ENCODE measurements at places on chromosomes 1 and 21.

- DNase-seq: no peak
These were observed 482 bp downstream of the GRIK1 start for GRCh38 chr21:29939104-29939923.

DNA sequence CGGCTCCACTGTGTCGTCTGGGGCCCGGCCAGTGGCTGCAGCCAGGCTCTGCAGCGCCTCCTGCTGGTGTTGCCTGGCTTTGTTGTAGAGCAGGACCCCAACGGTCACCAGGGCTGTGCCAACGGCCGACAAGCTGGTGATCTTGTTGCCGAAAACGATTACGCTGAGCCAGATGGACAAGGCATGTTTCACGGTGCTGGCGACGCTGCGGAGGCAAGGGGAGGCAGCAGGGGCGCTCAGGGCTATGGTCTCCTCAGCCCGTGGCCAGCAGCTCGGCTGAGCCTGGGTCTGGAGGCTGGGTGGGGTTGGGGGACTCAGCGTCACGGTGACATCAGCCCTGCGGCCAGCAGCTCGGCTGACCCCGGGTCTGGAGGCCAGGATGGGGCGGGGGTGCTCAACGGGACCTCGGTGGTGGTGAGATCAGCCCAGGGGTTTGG is 7.0 kb upstream of the CDK11B start:
- DNase-seq: no peak

DNA sequence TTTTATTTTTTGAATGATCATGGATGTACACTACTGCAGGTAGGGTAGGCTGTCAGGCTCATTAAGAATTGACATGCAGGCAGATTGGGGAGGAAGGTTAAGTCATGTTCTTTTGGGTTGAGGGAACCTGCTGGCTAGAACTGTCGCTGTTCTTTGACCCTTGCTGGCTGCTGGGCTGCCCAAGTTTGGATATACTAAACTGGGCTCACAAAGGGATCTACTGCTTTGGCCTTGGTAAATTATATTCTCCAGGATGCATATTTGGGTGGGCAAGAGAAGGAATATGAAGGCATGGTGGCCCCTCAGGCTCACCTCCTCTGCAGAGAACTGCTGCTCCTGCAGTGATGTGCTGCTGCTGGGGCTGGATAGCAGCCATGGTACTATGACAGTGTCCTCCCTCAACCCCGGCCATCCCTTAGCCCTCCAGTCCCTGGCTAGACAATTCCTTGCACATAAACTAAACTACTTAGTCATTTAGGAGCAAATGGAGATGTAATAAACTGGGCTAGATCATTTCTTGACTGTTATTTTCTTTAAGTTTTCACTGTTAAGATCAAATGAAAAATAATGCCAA is 6.1 kb downstream of the ATP1A1 start:
- peak; percentile 28 for DNase-seq

GRCh38 chr1:95124342-95124741 is 7.2 kb downstream of the TLCD4 start:
- DNase-seq: no peak

- no peak for DNase-seq
These were observed 13.6 kb upstream of the OR2B11 start for GRCh38 chr1:247471445-247472016.

DNA sequence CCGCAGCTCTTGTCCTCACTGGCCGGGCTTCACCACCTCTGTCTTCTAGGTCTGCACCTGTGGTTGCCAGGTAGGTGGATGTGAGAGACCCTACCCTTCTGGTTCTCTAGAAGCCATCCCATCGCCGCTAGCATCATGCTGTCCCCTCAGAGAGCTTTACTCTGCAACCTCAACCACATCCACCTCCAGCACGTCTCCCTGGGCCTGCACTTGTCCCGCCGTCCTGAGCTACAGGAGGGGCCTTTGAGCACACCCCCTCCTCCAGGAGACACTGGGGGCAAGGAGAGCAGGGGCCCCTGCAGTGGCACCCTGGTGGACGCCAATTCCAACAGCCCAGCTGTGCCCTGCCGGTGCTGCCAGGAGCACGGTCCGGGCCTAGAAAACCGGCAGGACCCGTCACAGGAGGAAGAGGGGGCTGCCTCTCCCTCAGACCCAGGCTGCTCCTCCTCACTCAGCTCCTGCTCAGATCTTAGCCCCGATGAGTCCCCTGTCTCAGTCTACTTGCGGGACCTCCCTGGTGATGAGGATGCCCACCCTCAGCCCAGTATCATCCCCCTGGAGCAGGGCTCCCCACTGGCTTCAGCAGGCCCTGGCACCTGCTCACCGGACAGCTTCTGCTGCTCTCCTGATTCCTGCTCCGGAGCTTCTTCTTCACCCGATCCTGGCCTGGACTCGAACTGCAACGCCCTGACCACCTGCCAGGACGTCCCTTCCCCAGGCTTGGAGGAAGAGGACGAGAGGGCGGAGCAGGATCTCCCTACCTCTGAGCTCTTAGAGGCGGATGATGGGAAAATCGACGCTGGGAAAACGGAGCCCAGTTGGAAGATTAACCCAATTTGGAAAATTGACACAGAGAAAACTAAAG is 1.2 kb downstream of the RUSC1 start:
- DNase-seq: peak; percentile 29

Measured in HAP-1 (cell line).